ENCODE measurements at places on chromosomes 4 and X. TPM values are rescaled to one million over a fixed set of nuclear protein-coding genes. Genes with fewer than 3 reads are reported as not detected.

DNA sequence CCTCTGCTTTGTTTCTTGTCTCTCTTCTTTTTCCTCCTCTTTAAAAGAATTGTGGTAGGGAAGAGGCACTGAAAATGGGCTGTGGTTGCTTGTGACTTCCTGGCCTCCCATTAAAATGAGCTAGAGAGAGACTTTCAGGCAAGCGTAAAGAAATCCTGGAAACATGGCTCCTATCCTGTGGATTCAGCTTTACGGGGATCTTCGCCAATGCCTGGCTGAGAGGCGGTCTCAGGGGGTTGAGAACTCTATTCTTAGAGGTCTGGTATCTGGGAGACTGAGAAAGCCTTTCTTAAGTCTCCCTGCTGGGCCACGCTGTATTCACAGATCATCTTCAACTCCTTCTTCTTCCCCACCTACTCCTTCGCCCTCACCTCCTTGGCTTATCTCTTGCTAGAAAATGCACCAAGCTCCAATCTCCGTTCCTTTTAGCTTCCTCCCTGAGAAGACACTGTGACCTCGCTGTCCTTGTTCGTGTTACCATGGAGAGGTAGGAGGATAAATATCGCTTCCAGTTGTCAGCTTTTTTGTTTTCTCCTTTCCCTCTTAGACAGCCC, 542 bp upstream of the KLF8 start:
- DNase-seq = no peak

GRCh38 chr4:153619811-153620210, 64.3 kb upstream of the TLR2 start:
- DNase-seq = no peak

DNA sequence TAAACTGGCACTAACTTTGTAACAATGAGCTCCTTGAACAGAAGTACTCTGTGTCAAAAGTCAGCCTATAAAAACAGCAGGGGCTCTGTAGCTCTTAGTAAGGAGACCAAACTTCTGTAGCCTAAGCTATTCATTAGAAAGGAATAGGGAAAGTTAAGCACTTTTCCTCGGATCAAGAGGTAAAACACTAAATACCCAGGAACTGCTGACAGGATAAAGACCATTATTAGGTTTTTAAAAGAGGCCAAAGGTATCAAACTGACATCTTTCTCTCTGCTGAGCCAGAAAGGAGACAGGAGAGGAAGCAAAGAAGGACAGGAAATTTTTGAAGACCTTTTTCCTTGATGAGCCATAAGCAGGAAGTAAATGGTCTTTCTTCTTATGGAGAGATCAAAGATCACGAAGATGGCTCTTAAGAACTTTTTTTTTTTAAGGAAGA, 31.9 kb downstream of the ANAPC10 start:
- no peak for DNase-seq

DNA sequence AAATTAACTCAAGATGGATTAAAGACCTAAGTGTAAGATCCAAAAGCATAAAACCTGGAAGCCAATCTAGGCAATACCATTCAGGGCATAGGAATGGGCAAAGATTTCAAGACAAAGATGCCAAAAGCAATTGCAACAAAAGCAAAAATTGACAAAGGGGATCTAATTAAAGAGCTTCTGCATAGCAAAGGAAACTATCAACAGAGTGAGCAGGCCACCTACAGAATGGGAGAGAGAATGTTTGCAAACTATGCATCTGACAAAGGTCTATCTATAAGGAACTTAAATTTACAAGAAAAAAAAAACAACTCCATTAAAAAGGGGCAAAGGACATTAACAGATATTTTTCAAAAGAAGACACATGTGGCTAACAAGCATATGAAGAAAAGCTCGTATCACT, 171.9 kb downstream of the RAB28 start:
- DNase-seq = no peak

DNA sequence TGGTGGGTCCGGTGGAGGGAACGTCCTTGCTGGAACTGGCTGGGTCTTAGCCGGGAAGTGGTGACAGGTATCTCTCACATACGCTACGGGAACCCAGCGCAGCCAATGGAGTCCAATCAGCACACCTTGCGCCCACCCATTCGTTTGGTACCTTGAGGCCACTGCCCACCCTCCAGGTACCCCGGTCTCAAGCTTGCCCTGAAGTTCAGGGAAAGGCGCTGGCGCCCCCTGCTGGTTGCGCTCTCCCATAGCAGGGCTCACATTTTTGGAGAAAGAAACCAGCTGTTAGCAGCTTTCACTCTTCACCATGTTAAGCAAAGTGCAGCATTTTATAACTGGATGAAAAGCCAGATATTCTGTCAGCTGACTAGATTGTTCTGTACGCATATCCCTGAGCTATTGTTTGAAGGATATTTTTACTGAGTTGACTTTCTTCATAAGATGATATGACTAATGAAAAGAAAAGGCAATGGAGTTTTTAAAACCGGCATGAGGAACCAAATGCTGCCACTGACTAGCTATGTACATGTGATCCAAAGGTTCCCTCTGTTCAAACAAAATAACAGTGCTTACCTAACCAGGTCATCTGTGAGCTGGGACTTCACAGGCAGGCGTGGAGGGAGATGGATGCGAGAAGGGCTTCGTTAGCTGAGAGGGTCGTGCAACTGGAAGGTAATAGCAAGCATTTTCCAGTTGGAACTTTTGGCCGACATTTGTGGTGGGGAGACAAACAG, 43.7 kb downstream of the OTOP1 start:
- no peak for DNase-seq

DNA sequence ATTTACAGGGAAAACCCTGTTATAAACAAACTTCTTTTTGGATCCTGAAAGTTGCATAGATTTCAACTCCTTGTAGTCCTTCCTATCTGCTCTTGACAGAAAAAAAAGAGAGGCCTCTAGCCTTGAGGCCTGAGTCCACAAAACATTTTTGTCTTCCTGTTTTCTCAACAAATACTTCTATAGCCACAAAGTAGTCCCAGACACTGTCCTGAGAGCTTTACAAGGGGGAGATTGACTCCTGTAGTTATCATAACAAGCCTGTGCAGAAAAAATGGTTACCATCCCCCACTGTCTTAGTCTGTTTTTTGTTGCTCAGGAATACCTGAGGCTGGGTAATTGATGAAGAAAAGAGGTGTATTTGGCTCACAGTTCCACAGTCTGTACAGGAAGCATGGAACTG, 35.2 kb downstream of the PCDH7 start:
- DNase-seq = no peak

DNA sequence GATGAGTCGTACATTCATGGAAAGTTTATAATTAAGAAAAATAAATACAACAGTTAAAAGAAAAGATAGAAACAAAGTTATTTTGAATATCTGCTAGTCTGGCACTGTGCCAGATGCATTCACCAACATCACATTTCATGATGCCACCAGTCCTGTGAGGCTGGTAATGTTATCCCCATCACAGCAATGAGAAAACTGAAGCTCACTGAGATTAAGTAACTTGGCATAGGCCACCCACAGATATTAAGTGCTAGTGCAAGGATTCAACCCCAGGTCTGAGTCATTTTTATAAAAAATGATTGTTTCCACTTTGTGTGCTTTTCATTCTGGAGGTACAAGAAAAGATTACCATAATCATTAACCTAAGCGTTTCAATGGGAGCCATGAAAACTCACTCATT, 65.0 kb upstream of the IL15 start:
- no peak for DNase-seq

GRCh38 chrX:151536571-151536970, 26.9 kb upstream of the PASD1 start:
- DNase-seq = no peak

DNA sequence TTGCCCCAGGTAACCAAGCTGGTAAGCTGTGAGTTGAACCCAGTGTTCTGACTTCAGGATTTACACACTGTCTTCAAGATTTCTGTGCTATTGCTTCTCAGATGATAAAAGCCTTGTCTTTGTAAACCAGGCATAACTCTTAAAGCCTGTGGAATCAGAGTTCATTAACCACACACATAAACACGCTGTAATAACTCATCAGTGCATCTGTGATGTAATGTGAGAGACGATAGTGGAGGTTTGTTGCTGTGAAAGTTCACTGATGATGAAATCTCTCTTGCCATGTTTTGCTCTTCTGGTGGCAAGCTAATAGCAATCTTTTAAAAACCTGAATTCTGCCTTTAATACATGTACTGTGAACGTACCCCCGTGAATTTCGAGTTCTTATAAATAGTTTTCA, 41.5 kb downstream of the CLCN4 start:
- DNase-seq = no peak

DNA sequence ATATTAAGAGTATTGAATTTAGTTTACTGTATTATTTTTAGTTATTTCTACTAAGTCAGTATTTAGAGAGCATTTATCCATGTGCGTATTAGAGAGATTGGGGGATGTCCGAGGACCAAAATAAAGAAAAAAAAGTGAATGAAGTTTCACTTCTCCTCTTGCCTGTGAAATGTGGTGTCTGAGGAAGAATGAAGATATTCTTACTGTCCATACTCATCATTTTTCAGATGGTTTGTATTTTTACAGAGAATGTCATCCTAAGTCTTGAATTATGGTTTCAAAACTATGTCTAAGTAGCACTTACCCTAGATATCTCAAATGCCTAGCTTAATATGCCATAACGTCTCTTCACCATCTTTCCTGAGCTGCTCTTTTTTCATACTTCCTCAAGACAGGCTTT, 854.3 kb downstream of the C4orf33 start:
- DNase-seq = no peak

Gene ZNF718
- 7.4 TPM for total RNA-seq
